ENCODE measurements at places on chromosomes 1 and 21.

GRCh38 chr1:85344256-85344694 lies 67.8 kb upstream of the BCL10 start:
- no peak for DNase-seq

GRCh38 chr1:79745929-79746328 lies 739.4 kb upstream of the ADGRL4 start:
- no peak for DNase-seq

DNA sequence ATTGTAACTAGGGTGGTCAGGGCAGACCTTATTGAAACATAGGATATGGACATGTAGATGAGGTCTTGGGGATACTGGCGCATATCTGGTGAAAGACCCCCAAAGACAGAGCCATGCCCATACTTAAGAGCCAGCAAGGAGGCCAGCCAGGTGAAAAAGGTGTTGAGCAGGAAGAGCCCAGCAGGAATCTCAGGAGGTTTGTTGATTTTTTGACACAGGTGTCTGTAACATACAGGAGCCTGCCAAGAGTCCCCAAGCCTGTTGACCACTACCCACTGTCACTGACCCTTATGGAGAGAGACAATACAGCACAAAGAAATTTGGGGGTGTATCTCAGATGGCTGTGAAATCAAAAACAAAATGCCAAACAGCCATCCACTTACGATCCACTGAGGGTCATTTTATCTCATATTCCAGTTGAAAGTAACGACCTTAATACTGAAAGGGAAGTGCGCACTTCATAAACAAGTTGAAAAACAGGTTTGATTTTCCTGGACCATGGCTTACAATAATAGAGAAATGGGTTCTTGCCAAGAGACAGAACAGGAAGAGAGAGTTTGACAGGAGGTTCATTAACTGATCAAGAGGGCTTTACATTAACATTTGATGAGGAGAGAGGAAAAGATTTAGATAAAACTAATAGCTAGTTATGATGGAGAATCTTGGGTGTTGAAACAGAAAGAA lies 163.6 kb downstream of the GLUL start:
- no peak for DNase-seq

DNA sequence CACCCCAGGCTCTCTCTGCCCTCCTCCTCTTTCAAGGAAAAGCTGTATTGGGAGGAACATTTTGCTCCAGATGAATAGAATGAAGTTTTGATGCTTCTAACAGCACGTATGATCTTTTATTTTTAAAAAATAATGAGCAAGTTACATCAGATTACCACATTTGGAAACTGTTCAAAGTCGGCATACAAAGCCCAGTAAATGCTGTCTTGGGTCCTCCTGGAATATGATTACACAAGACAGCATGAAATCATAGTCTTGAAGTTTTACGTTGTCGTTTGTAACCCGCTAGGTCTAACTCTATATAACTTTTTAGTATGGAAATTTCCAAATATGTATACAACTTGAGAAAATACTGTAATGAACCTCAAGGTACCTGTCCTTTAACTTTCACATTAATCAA lies 385.6 kb downstream of the HLX start:
- DNase-seq = no peak

- DNase-seq = no peak
Measured at GRCh38 chr21:46048926-46049889, 48.7 kb upstream of the COL6A2 start.

- DNase-seq = no peak
Measured at GRCh38 chr1:116754198-116754977, at the start of gene CD2. Gene CD2 (plus strand): TSS chr1:116754430. CDS start chr1:116754493, 63 bp downstream.

All from stimulated activated CD8-positive, alpha-beta memory T cell treated with anti-CD3 and anti-CD28 coated beads, Interleukin-4, amount 100 ng/mL, for 4 hours (primary cell).